ENCODE measurements at places on chromosomes 2 and 18.

DNA sequence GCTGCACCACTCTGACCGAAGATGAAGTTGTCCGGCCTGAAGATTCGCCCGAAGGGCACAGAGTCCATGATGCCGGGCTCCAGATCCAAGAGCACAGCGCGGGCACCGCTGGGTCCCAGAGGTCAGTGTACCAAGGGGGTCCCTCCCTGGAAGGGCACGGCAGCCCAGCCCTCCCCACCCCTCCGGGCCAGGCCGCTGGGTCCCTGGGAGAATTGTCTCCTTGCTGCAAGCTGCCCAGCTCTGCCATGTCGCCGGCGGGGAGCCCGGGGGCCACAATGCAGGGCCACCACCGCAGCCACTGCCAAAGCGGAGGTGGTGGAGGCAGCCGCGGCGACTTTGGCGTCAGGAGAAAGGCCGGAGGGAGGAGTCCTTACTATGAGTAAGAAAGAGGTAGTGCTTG is 189.5 kb upstream of the CYRIA start:
- no peak for DNase-seq

- no peak for DNase-seq
These were observed 140.6 kb downstream of the VAPA start for GRCh38 chr18:10054366-10054765.

GRCh38 chr2:172403402-172403801 is 24.0 kb upstream of the ITGA6 start:
- DNase-seq, result no peak

DNA sequence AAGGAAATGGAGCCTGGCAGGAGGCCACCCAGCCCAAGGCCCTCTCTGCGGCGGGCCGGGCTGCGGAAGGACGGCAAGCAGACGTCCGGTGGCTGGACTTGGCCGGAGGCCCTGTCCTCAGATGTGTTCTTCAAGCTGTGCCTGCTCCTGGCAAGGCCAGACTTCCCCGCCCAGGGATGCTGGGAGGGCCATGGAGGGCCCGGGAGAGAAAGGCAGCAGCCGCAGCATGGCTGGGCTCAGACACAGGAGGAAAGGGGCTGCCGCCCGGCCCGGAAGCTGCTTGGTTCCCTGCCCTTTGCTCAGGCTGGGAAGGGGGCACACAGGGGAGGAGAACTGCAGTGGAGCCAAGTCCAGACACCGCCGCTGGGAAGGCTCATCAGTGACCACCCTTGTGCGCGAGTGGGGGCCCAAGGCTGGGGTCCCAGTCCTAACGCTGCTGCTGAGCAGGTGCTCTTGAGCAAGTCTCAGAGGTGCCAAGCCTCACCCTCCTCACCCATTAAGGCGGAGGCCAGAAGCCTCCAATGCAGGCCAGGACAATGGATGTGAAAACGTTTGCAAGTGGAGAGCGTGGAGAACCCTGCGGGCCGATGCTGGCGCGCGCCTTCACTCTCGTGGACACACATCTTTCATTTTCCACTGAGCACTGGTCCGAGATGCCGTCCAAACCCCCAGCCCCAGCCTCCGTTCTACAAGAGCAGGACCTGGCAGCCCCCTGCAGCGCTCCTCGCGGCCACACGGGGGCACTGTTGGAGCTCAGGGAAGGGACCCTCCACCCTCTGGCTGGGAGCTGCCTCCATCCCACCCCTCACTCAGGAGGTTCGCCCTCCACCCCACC is 7.9 kb downstream of the CROCC2 start:
- peak; percentile 73 for DNase-seq

DNA sequence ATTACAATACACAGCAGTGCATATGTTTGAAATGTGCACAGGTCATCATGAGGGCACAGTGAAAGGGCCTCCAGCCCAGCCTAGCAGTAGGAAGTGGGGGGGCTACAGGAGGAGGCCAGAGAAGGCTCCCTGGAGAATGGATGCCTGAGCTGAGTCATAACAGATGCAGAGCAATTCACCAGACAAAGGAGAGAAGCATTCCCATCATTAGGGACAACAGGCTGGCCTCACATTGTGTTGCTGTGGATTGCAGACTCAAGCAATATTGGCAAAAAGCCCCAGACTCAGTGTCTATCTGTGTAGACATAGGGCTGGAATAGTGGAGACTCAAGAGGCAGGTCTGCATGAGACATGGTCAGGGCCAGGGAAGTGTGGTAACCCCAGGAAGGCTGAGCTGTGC is 329.9 kb downstream of the DLGAP1 start:
- DNase-seq, result no peak

DNA sequence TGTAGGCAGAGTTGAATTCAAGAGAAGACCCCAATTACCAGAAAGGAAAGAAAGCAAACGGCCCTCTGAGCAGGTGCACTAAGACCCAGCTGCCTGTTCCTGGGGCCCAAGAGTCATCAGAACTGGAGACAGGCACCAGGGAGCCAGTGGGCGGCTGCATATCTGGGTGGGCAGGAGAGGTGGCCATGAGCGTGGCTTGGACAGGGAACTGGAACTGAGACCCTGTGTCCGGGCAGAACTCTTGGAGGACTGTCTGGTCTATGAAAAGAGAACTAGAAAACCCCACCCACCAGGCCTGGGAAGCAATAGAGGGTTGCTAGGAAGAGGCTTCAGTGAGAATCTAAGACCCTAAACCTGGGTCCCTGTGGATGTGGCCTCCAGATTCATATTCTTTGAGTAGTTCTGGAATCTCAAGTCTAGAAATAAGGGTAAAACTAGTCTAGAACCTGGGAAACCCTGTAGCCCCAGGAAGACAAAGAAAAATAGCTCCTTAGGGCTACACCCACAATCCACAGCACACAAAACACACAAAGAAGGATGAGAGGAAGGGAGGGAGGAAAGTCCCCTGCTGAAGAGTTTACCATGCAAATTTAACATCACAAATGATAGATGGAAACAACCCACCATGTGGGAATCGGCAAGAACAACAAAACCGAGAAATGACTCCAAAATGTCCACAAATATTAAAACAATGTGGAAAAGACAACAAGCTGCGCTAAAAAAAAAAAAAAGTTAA is 147.0 kb downstream of the HDAC4 start:
- no peak for DNase-seq

GRCh38 chr2:7618031-7618430 is 700.8 kb downstream of the RNF144A start:
- no peak for DNase-seq

DNA sequence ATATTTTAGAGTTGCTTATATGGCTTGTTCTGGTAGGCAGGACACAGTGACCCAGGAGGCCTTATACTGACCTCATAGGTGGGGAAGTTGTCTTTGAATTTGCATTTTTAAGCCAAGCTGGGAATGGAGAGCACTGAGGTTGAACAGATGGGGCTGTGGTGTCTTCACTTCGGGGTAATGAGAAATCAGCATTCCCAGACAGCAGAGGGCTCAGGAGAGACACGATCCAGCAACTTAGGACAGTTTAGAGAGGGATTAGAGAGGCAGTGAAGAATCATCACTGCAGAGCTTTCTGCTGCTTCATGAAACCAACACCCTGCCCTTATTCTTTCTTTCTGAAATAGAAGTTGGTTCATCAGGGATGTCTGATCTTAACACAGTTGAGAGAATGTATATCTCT is 202.4 kb downstream of the TDRD15 start:
- no peak for DNase-seq

- DNase-seq, result no peak
These were observed 81.4 kb upstream of the GCFC2 start for GRCh38 chr2:75792146-75792545.

DNA sequence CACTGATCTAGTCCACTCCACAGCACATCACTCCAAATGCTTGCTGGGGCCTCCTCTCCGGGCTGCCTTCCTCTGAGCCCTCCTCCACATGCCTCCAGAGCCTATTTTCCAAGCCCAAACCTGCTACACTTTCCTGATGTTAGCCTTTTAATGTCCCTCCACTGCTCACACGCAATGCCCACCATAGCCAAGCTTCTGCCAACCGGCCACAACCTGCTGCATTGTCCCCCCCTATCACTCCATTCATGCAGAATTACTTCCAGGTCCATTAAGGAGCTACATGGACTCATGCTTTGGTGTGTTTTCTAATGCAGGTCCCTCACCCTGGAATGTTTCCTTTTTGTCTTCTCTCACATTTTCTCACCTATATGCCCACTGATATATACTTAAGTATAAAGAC is 129.3 kb downstream of the MARCHF4 start:
- DNase-seq, result no peak

DNA sequence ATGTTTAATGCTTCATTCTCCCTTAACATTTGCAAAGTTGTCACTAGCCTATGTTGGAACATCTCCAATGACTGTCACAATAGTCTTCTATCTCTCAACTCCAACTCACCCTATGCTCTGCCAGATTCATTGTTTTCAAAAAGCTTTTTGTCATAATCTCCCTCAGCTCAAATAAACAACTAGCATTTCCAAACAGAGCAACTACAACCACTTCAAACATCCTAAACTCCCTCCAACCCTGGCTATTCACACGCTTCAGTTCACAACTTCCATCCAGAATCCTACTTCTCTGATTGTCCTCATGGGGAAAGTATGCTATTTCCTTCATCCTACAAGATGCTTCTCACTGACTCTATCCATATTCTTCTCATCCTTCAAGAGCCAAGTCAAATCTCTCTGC is 139.2 kb upstream of the VRK2 start:
- no peak for DNase-seq

DNA sequence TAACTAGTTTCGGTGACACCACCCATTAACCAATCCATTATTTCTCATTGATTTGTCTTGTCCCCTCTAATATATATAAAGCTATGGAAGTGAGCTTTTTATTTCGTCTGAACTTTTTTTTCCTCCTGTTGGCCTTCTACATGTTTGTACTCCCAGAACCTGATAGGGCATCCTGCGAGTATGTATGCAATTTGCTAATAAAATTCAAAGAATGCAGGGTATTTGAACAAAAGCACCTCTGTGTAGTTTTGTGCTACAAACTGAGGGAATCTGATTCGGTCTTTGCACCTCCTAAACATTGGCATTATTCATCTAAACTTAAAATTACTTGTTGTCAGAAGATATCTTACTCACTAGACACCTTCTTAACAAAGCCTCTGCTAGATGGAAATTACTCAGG is 242.9 kb upstream of the TMEFF2 start:
- no peak for DNase-seq

DNA sequence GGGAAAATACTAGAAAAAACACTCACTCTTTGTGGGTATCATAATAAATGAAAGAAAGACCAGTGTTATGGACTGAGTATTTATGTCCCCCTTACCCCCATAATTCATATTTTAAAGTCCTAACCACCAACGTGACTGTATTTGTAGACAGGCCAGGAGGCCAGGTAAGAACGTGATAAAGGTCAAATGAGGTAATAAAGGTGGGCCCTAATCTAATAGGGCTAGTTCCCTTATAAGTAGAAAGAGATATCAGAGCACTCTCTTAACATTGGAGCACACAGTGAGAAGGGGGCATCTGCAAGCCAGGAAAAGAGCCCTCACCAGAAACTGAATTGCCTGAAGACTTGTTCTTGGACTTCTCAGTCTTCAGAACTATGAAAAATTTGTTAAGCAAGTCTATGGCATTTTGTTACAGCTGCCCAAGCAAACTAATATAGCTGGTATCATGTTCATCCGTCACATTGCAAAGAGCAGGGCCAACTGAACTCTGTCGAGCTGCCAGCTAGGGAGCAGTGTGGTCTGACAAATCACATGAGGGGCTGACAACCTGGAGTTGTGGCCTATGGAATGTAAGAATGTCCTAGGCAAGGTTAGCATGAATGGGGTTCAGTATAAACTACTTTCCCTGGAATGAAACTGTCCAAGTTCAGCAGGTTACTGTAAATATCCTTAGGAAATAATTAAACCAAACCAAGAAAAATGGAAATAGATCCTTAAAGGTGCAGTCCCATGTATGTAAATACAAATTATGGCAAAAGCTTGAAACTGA is 280.9 kb downstream of the ZNF385B start:
- no peak for DNase-seq

- DNase-seq, result no peak
These were observed 322.3 kb downstream of the CDH2 start for GRCh38 chr18:27854631-27855030.

DNA sequence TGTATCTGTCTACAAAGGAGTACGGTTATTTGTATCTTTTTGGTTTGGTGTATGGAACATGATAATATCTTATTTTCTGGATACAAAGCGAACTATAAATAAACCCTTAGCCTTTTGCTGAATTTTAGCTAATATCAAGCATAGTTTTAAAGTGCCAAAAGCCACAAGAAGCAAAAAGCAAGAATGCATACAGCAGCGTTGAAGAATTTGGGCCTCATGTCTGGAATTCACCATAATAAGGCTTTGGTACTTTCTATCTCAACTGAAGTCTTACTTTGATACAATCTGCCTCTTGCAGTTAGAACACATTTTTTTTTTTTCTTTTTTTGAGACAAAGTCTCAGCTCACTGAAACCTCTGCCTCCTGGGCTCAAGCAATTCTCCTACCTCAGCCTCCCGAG is 151.5 kb downstream of the ERBB4 start:
- DNase-seq, result no peak

GRCh38 chr2:202098291-202098690 is 25.2 kb downstream of the KIAA2012 start:
- DNase-seq, result no peak

GRCh38 chr2:40016151-40016885 is 237.3 kb upstream of the THUMPD2 start:
- no peak for DNase-seq

- DNase-seq, result peak; percentile 84
These were observed at the start of gene CNRIP1 for GRCh38 chr2:68319398-68320117. Gene CNRIP1 (minus strand): TSS chr2:68319949. CDS start chr2:68319400, 549 bp downstream.
